Anterior cingulate cortex (tissue), 58 donors: ENCODE measurements at places on chromosomes 12 and 14.

GRCh38 chr12:79008591-79008990 lies 144.0 kb downstream of the SYT1 start:
- DNase-seq, result no peak

DNA sequence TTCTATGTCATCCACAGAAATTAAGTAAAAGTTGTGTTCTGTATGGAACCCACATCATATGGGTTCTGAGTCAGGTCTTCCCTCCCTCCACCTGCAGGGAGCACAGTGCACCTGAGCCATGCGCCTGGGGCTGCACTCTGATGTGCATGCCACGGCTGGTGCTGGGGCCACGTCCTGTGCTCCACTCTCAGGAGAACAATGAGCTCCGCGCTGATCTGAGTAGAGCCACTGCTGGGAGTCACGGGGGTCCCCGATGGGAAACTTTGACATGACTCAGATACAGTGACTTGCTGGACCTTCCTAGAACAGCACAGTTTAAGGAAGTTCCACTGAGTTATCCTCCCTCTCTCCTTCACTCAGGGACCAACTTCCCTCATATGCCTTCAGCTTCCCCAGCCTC lies 683.4 kb downstream of the TMEM121 start:
- DNase-seq, result no peak

DNA sequence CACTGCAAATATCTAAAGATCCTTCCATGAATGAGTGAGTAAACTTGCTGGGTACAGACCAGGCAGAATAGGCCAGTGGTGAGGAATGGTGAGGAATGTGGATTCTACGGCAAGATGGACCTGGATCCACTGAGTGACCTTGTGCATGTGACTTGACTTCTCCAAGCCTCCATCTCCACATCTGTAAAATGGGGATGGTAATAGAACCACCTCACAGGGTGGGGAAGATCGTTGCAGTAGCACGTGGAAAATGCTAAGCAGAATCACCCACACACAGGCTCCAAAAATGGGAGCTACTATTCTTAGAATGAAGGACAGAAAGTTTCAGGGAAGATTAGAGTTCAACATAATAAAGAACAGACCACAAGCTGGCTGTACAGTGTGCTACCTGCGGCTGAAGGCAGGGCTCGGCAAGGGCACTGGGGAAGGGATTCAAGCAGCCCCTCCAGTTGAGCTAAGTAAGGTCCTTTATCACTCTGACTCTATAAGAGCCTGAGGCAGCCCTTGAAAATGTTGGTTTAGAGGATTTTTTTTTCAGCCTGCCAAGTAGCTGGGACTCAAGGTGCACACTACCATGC lies 47.5 kb downstream of the ACTN1 start:
- DNase-seq, result no peak

DNA sequence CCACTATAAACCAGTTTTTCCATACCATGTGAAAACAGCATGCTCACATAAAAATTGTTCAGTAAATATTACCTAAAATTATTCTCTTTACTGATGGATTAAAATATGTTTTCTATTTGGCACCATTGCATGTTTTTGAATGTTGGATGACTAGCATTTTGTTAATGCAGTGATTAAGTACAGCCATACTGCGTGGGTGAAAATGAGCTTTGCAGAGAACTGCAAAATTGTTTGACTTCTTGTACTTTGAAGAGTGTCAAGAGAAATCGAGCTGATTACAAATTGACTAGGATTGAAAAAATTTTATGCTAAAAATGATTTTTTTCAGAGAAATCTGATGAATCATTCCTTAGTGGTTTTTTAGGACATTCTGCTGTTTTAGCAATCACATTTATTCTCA lies 452.9 kb downstream of the RPL10L start:
- DNase-seq, result no peak

DNA sequence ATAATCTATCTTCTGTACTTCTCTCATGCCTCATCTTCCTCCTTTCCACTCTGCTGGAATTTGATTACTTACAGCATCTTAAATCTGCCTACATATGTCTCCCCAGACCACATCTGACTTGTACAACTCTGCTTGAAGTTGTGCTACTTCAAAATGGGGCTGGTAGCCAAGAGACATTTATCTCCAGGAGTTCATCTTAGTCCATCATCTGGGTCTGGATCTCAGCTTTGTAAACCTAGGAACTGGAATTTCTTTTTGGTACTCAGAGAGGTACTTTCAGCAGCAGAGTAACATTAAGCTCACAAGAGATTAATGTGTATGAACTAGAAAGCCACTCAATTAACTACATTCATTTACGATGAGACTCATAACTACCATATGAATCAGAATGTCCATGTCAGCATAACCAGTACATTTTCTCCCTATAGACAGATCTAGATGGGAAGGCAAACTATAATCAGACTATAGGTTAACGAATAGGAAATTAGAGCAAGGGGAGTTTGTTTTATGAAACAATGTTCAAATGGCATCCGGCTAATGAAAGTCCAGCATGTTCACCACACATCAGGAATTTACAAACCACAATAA lies 178.8 kb downstream of the CEP128 start:
- no peak for DNase-seq

DNA sequence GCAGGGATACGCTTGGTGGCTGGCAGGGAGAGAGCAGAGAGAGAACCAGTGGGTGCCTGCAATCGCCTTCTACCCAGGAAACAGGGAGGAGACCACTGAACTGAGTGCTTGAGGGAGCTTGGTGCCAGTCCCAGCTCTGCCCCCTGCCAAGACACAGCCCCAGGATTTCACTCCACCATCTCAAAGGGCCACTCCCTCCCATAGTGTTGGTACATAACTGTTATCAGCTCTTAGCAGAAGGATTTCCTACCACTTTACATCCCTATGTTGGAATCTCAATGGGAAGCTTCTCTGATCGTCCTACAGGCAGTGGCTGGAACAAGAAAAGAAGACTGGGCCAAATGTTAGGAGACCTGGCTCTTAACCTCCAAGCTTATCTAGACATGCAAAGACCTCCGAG lies 157.4 kb upstream of the FOXN3 start:
- no peak for DNase-seq

GRCh38 chr12:131011165-131012079 lies 57.7 kb downstream of the ADGRD1 start:
- DNase-seq, result no peak

DNA sequence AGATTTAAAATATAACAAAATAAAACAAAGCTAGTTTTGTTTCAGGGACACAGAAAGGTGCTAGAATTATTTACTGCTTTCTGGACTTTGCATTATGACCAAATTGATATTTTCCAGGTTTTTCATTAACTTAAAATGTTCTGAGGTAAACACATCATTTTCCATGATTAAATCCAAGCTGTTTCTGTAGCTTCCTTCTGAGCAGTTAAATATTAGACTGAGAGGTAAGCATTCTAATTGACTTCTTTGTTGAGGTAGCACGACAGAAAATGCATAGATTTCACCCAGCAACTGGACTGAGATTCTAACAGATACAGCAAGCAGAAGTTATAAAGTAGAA lies 98.3 kb downstream of the BMP4 start:
- no peak for DNase-seq

DNA sequence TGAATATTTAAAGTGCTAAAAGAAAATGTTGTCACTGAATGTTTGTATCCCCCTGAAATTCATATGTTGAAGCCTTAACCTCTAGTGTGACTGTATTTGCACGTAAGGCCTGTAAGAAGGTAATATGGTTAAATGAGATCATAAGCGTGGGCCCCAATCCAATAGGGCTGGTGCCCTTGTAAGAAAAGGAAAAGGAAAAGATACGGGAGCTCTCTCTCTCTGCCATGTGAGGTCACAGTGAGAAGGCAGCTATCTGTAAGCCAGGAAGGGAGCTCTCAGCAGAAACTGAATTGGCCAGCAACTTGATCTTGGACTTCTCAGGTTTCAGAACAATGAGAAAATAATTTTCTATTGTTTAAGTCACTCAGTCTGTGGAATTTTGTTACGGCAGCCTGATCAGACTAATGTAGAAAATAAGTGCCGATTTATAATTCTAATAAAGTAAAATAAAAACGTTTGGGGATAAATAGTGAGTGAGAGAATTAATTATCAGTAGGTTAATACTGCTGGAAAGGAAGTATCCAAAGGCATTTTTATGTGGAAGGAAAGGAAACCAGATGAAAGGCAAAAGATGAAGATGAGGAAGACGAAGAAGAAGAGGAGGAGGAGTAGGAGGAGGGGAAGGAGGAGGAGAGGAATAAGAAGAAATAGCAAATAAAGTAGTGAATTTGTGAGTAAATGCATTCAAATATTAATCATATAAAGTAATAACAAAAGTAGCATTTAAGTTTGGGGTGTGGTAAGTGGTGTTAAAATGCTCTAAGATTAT lies 188.5 kb upstream of the KRR1 start:
- no peak for DNase-seq

- no peak for DNase-seq
Observed at GRCh38 chr12:6964605-6965025, 5.8 kb downstream of the PHB2 start.

- no peak for DNase-seq
Observed at GRCh38 chr14:57834961-57835360, 30.9 kb downstream of the SLC35F4 start.

DNA sequence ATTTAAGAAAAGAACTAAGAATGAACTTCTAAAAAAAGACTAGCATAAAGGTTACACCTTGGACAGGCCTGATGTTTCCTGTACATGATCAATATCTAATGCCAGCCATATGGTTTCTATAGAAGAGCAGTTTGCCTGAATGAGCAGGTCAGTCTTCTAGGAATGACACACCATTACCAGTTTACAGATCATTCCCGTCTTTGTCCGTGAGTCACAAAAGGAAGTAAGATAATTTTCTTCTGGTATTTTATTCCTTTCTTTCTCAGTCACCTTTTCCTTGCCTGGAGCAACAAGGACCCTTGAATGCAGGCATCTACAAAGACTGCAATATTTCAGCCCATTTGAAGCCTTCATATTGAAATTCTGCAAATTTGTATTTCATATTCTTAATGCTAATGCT lies 44.6 kb upstream of the CNTN1 start:
- no peak for DNase-seq

DNA sequence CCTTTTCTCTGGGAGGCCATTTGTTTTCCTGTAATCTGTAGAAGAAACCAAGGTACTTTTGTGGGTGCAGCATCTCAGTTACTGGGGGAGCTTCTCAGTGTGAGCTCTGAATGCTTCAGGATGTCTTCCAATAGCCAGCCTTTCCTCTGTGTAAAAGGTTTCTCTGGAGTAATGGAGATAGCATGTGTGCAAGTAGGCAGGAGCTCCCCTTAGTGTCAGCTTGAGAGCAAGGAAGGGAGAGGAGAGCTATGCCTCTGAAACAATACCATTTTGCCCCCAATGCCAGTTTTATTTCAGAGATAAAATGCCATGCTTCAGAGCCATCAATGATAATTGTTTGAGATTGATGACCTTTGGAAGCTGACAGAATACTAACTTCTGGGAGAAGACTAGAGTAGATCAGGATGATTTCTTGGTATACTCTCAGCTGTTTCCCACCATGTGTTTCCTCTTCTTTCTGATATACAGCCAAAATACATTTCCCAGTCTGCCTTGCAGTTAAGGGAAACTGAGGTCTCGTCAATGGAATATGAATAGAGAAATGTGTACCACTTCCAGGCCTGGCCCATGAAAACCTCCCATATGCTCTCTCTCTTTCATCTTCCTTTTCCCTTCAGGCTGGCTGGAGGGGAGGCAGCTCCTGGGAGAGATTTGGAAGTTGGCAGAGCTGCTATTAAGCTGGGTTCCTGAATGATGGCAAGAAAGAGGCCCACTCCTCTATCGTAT lies 125.7 kb downstream of the CRADD start:
- DNase-seq, result no peak

GRCh38 chr14:31884776-31885379 lies 192.2 kb upstream of the ARHGAP5 start:
- no peak for DNase-seq

GRCh38 chr14:44701563-44702263 lies 194.6 kb upstream of the FSCB start:
- DNase-seq, result no peak

GRCh38 chr12:92462049-92462448 lies 240.7 kb upstream of the PLEKHG7 start:
- DNase-seq, result no peak

DNA sequence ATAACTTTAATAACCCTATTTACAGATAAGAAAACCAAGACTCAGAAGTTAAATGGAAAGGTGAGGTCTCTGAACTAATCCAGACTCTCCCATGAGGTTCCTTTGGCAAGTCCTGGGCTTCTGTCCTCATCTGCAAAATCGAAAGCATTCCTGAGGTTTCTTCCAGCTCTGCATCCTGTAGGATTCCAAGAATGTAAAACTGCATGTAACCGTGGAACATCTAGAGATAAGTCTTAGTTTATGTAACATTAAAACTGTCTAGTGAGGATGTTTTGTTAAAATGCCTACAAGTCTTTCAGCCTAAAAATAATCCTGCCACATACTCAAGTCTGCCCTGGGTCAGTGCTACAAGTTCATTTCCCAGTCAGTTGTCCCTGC lies 7.3 kb upstream of the ITFG2 start:
- no peak for DNase-seq

DNA sequence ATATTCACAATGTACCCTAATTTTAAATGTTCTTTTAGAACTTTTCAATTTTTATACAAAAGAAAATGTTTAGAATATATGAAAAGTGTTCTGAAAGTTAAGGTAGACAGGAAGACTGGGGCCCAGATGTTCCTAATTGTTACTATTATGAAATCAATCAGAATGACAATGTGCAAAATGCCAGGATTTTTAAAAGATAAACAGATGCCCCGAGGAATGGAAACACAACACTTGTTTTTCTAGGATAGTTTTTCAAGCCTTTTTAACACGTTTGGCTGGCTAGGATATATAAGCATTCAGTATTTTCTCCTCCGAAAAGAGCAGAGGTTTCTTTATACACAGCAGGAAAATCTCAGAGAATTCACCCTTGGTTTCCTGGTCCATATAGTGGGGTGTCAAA lies 106.8 kb downstream of the ESR2 start:
- no peak for DNase-seq

- no peak for DNase-seq
Observed at GRCh38 chr12:13780453-13780852, 200.9 kb downstream of the GRIN2B start.

- no peak for DNase-seq
Observed at GRCh38 chr12:2581293-2582045, 213.3 kb upstream of the FKBP4 start.

DNA sequence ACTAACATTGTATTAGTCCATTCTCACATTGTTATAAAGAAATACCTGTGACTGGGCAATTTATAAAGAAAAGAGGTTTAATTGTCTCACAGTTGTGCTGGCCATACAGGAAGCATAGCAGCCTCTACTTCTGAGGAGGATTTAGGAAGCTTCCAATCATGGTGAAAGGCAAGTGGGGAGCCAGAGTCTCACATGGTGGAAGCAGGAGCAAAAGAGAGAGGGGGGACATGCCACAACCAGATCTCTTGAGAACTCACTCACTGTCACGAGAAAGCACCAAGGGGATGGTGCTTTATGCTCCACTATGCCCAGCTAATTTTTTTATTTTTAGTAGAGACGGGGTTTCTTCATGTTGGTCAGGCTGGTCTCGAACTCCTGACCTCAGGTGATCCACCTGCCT lies 13.3 kb downstream of the OS9 start:
- no peak for DNase-seq

DNA sequence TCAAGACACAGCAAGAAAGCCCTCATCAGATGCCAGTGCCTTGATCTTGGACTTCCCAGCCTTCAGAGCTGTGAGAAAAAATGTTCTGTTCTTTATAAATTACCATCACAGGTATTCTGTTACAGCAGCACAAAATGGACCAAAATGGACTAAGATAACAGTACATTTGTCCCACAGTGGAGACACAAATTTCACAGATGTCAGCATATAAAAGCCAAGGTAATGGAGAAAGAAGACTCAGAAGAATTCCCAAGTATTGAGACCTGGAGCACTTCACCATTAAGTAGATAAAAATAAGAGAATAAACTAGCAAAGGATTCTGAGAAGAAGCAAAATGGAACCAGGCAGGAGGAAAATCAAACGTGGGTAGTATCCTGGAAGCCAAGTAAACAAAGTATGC lies 131.0 kb downstream of the NOVA1 start:
- DNase-seq, result no peak
